Stimulated activated CD8-positive, alpha-beta memory T cell treated with anti-CD3 and anti-CD28 coated beads, Interleukin-4, amount 100 ng/mL, for 1 hour (primary cell): ENCODE measurements at places on chromosomes 16 and 17.

DNA sequence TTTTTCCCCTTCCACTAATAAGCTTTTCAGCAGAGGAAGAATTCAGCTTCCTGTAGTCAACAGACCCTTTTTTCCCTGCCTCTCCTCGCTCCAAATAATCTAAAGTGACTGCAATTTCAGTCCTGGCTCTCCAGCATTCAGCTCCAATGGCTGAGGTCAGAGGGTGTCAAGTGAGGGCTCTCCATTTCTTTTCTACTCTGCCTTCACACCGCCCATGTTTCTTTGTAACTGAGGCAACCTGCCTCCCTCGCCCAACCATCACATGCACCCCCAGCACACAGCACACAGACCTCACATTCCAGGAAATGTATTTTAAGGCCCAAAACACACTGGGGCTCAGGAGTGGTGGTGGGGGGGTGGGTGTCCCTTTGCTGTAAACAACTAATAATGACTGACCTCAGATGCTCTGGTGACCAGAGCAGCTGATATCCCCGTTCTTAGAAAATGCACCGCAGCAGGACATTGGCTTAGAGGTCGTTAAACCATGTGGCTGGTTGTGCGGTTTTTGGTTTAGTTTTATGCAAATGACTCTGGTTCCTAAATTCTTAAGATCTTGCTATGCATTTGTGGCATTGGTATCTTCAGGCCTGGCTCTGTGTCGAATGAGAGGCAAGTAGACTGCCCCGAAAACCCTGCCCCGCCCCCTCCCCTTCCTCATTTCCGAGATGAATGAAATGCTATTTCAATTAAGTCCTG is 203.6 kb downstream of the ZFHX3 start:
- DNase-seq = no peak

- no peak for DNase-seq
These were observed 2.0 kb downstream of the ZNF319 start for GRCh38 chr16:57998486-57998885.

GRCh38 chr16:10552998-10553491 is 27.4 kb downstream of the EMP2 start:
- DNase-seq = no peak

DNA sequence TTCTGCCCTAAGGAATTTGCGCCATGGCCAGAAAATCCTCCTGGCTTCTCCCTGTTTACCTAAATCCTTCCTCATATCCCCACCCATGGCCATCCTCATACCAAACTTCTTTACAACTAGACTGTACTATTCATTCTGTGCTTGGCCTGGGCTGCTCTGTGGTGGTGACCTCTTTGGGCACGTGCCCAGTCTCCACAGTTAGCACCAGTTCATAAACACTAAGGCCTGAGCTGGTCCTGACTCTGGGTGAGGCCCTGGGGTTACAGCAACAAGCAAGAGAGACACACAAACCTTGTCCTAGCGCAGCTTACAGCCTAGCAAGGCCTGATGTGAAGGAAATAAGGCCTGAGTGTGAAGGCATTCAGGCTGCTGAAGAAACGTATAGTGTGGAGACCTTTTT is 3.1 kb upstream of the ATXN7L3 start:
- DNase-seq = no peak

DNA sequence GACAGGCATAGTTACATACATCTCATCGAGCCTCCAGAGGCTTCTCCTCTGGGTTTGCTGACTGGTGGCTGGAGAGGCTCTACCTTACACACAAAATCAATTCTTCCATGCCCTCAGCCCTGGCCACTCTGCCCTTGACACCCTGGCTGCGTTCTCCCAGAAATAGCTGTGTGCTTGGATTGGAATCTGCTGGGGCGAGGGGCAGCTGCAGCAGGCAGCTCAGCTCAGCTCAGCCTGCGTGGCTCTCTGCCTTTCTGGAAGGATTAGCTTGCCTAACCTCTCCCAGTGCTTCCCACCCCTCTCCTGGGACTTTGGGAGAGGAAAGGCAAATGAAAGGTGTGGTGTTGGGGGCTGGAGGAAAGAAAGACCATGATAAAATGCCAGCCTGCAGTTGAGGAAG is 216.1 kb downstream of the ENGASE start:
- DNase-seq = no peak

DNA sequence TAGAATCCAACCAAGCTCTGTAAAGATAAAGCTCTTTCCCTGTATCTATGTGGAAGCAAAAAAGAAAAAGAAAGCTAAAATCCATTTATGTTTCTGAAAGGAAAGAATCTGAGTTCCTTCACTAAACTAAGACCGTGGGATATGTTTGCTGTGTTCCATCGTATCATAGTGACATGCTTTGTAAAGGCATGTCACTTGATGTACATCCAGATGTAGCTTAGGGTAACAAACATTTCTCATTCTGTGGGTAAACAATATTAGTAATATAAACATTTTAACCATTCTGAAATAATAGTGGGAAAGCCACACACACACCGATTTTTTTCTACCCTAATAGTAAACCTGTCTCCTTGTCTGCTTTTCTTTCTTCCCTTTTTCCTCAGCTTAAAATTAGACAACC is 78.1 kb downstream of the TUBD1 start:
- DNase-seq = no peak

DNA sequence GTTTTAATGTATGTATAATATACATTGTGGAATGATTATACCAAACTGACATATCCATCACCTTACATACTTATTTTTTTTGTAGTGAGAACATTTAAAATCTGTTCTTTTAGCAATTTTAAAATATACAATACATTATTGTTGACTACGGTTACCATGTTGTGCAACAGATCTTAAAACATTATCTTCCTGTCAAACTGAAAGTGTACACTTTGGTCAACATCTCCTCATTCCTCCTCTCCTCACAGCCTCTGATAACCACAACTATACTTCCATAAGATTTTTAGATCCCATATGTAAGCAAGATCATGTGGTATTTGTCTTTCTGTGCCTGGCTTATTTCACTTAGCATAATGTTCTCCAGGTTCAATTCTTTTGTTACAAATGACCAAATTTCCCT is 7.5 kb upstream of the DNAJA2 start:
- no peak for DNase-seq

- no peak for DNase-seq
These were observed 64.2 kb downstream of the GNA13 start for GRCh38 chr17:64992325-64992802.

DNA sequence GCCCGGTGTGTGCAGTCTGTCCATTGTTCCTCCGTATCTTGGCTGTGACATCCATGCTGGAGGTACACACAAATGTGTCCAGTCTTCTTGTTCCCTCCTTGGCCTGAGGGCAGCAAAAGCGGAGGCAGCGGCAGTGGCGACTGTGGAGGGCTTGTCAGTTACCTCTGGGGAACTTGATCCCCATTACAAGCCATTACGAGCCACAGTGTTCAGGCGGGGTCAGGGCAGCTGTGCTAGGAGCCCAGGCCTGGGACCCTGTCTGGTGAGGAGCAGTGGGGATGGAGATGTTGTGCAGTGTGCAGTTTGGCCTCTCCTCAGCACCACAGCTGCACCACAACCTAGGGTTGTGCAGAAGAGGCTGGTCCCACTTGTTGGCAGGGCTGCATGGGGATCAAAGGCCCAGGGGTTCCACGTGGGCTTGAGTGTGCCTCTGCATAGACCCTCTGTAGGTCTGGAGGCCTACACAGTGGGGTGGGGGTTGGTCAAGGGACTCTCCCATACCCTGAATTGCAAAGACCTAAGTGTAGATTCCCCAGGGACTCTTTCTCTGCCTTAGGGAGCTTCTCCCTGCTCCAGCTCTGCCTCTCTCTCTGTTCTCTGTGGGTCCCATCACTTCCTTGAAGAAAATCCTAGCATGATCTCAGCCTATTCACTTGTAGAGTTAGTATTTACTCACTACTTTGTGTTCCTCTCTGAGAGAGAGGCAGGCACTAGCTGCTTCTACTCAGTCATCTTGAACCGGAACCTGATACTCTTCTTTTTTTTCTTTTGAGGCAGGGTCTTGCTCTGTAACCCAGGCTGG is 58.8 kb downstream of the SLFN11 start:
- no peak for DNase-seq

DNA sequence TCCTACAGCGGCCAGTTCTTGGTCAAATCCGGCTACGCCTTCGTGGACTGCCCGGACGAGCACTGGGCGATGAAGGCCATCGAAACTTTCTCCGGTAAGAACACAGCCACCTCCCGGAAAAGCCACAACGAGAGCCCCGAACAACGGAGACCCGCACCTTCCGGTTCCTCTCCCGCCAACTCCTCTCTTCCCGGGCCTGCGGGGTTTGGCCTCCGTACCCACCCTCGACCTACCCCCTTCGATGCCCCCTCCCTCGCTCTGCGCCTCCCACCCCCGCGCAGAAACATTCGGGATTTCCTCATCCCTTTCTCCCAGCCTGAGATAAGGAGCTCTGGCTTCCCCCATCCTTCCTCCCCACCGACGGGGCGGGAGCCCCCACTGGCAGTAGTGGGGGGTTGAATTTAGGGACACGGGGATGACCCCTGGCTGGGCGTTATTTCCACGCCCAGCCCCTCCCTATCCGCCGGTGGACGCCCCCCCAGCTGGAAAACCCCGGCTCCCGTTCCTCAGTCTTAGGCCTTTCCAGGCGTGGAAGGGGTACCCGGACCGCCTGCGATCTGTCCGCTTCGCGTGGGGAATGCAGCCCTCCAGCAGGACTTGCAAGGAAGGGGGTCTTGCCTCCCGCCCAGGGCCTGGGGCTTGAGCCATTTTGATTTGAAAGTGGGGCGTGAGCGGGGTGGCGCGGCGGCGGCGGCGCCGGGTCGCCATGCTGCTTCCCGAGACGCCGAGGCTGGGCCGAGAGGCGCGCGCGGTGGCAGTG is 822 bp downstream of the IGF2BP1 start:
- no peak for DNase-seq

GRCh38 chr17:75335315-75335714 is 46.1 kb upstream of the SLC25A19 start:
- DNase-seq = no peak

GRCh38 chr17:5042157-5043022 is 7.2 kb upstream of the SLC52A1 start:
- DNase-seq = no peak

GRCh38 chr17:67067571-67068482 is 23.5 kb downstream of the CACNG1 start:
- no peak for DNase-seq

- no peak for DNase-seq
These were observed 16.8 kb upstream of the PMP22 start for GRCh38 chr17:15281909-15282308.

- no peak for DNase-seq
These were observed 24.4 kb downstream of the HS3ST4 start for GRCh38 chr16:25716186-25716585.

DNA sequence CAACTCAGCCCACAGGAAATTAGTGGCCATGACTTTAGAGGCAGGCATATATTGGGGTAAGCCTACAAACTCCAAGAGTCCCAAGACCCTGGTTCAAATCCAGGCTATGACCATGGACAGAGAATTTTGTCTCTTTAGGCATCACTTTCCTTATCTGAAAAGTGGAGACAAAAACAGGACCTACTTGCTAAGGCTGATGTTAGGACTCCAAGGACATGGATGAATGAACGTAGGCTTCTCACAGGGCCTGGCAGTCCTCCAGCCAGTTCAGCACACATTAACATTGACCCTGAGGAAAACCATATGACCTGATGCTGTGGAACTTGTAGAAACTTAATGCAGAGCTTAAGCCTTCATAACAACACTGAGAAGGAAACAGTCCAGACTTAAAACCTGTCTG is 1.4 kb downstream of the FKBP10 start:
- DNase-seq = no peak

GRCh38 chr17:12631076-12631475 is 34.6 kb upstream of the MYOCD start:
- no peak for DNase-seq

GRCh38 chr16:89290887-89291286 is 73.4 kb downstream of the ZNF778 start:
- DNase-seq = no peak

GRCh38 chr17:76830987-76831715 is 37.1 kb upstream of the MGAT5B start:
- DNase-seq = no peak

DNA sequence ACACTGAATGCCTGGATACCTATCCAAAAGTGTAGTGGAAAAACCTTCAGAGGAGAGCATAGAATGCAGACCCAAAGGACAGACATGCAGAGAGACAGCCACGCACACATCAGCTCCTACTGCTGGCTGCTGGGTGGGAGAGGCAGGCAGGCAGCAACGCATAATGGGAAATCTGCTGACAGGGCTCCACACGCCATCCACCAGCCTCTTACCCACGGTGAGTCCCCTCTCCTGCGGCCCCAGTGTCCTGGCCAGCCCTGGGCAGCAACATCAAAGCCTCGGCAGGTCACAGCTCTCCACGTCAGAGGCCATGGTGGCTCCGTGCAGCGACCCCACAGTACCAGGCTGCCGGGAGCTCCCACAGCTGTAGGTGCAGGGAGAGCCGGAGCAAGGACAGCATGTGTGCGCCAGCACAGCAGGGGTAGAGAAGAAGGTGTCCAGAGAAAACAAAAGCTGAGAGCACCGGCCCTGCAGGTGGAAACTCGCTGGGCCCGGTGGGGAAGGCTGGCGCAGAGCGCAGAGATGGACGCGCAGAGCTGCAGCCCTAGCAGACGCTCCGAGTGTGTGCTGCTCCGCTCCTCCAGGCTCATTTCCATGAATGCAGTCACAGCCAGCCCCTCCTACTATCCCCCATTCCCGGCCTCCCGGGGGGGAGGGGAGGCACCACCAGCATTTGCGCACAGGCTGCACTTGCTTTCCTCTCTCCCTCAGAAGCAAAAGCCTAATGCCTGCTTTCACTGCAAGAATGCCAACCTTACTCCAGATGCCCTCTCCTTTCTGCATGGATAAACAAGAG is 58.9 kb downstream of the CYTH1 start:
- DNase-seq = no peak

DNA sequence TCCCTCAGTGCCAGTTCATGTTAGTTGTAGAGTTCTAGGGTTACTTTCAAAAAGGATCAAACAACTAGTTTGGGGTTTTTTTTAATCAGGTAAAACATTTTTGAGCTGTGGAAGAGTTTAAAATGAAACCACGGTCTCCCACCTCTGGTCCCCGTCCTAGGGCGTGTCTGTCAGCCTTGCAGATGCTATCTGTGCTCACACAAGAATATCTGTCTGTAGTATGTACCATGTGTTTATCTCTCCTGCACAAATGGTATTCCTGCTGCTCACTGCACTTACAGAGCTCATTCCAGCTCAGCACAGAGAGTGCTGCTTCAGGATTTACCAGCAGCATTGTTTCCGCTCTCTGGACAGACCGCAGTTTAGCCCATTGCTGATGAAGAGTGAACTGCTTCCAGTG is 38.9 kb downstream of the UBN1 start:
- DNase-seq = no peak
